ENCODE measurements at places on chromosomes 3 and 15. TPM values are rescaled to one million over a fixed set of nuclear protein-coding genes. Genes with fewer than 3 reads are reported as not detected.

DNA sequence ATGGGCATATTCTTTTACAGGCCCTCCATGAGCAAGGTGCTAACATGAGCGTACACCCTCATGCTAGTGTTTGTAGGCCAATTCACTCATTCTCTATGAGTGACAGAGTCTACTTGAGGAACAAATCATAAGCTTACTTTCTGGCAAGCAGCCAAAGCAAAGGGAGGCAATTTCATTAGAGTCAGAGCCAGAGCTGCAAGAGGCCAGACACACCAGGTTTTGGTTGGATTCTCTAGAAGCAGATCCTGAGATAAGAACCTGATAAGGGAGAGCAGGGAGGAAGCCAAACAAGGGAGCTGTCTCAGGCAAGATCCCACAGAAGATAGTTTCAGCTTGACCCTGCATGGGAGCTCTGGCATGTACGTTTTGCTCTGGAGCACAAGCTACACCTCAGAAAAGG, 214.1 kb upstream of the CTNNB1 start:
- DNase-seq: no peak

- no peak for DNase-seq
Measured at GRCh38 chr15:99345832-99346462, 94.7 kb downstream of the LRRC28 start.

GRCh38 chr3:14463330-14464140, 61.1 kb downstream of the SLC6A6 start:
- DNase-seq: no peak

GRCh38 chr15:82845686-82846085, 36.3 kb downstream of the WHAMM start:
- DNase-seq: no peak

DNA sequence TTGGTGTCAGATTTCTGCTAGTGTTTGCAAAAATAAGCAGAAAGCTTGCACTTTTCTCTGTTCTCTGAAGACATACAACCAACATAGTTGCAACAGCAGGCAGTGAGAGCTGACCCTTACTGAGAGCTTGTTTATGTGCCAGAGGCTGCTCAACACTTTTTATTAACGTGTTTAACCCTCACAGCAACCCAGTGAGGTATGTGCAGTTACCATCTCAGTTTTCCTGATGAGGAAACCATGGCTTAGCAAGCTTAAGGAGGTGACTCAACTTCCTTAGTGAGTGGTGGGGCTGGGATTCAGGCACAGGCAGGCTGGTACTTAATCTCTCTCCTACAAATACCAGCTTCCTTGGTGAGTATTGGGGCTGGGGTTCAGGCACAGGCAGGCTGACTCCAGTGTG, 158.1 kb upstream of the CTDSPL start:
- DNase-seq: no peak

SEMA5B gene
- not detected for total RNA-seq

SLC12A8 gene
- total RNA-seq: 6.3 TPM
